NCI-H1417 (cell line): ENCODE measurements at places on chromosomes 1 and 21.

GRCh38 chr1:53536606-53537005 is 77.4 kb downstream of the DMRTB1 start:
- DNase-seq, result no peak

DNA sequence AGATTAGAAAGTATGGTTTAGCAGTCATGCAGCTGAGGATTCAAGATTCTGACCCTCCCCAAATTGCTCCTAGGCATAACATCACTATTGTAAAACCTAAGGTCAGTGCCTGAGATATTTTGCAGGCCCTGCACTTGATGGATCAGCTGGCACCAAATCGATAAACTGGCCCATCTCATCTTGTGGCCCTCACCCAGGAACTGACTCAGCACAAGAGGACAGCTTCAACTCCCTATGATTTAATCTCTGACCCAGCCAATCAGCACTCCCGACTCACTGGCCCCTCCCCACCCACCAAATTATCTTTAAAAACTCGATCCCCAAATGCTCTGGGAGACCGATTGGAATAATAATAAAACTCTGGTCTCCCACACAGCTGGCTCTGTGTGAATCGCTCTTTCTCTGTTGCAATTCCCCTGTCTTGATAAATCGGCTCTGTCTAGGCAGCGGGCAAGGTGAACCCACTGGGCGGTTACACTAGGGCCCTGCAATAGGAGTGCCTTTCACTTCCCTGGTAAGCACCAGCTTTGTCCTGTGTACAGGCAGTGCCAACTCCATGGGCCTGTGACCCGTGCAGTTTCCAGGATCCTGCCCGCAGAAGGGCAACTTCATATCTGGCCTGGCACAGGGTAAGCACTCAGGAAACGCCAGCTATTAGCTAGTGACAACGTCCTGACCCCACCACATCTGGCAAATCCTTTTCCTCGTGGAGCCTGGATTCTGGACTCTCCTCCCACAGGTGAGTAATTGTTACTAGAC is 28.7 kb upstream of the SLC2A5 start:
- DNase-seq, result no peak

GRCh38 chr1:23915466-23915865 is 2.3 kb upstream of the CNR2 start:
- DNase-seq, result no peak

DNA sequence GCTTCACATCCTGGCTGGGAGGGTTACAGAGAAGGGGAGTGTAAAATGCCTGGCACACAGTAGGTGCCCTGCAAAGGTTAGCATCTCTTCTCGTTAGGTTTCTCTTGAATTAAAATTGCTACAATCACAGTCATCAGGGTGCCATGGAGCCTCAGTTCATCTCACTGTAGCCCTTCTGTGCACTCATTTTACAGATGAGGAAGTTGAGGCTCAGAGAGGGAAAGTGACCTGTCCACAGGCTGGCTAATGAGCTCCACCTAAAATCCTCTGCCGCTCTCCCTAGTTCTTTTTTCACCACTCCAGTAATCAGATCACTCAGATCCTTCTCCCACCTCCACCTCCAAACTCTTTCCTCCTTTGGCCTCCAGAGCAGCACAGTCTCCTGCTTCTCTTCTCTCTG is 13.5 kb upstream of the AHDC1 start:
- no peak for DNase-seq

DNA sequence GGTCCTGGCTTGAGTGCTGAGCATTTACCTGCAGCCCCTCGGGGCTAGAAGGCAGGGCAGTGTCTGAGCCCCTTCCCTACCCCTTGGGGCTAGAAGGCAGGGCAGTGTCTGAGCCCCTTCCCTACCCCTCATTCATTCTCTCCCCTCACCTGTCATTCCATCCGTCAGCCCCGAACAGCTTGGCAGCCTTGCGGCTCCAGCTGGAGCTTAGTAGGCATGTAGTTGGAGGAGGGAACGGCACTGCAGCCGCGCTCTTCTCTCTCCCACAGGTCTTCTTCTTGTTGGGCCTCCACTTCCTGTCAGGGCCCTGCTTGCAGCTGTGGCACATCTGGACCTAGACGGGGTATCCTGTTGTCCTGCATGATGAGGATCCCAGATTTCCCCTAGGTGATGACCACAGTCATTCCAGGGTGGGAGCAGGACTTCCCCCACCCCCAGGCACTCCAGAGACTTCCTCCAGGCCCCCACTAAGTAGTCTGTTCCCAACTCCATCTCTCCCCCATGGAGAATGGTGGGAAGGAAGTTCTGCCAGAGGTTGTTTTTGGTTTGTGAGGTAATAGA is 22.2 kb downstream of the MAPKAPK2 start:
- no peak for DNase-seq
